ENCODE measurements at places on chromosomes 2 and 18.

DNA sequence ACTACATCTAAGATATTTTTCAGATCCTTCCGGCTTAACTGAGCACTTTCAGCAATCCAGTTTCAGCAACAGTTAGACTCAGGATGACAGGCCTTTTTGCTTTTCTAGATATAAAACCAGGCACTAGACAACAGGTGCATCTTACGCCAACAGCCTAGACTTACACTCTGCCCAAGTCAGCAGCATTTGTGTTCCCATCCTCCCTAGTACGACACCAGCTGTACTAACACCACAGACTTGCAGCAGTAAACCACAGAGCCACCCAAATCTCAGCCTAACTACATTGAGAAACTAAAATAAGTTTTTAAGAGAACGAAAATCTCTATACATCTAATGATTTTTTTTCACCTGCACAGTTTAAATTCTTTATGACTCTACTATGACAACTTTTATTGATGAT, 89.9 kb upstream of the DNMT3A start:
- DNase-seq, result no peak

GRCh38 chr2:44044281-44044720, 48.5 kb upstream of the LRPPRC start:
- DNase-seq, result peak; percentile 54

- DNase-seq, result no peak
These were observed 9.6 kb downstream of the CPLX4 start for GRCh38 chr18:59308938-59309260.

DNA sequence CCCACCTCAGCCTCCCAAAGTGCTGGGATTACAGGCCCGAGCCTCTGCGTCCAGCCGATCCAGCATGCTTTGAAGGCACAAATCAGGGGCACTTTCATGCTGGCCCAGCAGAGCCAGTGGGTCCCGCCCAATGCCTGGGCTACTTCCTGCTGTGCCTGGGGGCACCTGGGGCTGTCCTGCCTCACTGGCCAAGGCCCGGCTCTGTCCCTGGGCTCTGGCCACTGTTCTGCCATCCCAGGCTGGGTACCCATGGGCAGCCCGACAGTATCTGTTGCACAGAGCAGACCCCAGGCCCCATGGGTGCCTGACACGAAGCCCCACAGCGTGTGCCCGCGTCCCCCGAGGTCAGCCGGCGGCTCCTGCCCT, 6.8 kb upstream of the GAL3ST2 start:
- no peak for DNase-seq
